ENCODE measurements at places on chromosomes 16 and 17.

DNA sequence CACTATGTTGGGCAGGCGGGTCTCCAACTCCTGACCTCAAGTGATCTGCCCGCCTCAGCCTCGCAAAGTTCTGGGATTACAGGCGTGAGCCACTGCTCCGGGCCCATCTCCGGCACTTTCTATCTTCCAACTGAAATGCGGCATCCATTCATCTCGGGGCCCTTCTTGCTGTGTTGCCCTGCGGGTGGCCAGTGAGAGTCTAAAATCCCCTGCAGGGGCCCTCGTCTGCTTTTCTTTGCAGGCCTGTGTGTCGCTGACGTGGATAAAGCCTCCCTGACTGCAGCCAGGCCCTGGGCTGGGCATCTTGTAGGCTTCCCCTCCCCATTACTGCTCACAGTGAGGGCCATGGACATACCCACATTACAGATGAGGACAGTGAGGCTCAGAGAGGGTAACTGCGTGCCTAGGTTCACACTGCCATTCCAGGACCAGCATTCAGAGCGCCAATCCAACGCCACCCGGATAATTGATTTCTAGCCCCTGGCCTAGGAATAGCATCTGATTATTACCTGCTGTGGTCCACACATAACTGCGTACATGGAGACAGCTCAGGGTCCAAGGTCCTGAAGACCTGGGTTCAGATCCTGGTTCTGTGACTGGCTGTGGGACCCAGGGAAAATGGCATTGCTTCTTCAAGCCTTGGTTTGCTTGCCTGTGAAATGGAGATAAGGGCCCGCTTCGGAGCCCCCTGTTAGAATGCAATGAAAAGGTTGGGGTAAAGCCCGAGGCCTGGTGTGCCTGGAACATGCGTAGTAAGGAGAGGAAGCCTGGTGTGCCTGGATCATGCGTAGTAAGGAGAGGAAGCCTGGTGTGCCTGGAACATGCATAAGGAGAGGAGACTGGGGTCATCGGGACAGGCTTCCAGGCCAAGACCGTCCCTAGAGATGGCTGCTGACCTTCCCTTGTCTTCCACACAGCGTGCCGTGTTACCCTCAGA is 25.0 kb downstream of the CRISPLD2 start:
- no peak for DNase-seq

DNA sequence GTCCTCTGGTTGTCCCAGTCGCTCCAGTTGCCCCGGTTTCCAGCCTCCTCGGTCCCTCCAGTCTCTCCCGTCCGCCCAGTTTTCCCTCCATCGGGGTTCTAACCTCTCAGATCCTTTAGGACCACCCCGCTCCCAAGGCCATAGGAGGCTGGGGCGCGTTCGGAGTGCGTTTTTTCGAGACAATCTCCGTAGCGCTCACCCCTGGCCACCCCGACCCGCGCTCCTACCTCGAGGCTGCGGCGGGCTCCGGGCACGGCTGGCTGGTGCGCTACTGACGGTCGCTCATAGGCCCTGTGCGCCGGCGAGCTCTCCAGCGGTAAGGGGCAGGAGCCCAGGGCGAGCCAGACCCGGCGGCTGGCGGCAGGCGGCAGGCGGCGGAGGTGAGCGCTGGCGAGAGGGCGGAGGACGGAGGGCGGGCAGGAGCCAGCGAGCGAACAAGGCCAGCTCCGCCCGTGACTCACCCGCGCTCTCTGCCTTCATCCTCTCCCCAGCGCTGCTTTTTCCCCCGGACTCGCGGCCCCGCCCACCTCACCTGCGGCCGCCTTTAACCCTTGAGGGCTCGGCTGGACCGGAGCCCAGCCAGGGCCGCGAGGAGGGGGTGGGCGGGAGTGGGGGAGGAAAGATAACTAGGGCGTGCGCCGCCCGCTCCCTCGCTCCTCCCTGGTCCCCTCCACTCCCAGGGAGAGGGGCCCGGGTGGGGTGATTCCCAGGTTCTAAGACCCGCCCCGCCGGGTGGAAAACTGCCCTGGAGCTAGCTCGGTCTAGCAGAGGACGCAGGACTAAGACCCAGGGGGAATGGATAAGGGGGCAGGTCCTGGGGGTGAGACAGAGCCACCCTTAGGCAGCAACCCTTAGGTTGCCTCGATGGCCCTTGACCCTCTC is at the start of gene SP6:
SP6 (minus strand) TSS at position 472 of the 882 bp plus-strand sequence. CDS start 2,734 bp downstream, outside the sequence.
- peak; percentile 42 for DNase-seq

- peak; percentile 23 for DNase-seq
These were observed 830 bp downstream of the SPHK1 start for GRCh38 chr17:76384987-76385891.

DNA sequence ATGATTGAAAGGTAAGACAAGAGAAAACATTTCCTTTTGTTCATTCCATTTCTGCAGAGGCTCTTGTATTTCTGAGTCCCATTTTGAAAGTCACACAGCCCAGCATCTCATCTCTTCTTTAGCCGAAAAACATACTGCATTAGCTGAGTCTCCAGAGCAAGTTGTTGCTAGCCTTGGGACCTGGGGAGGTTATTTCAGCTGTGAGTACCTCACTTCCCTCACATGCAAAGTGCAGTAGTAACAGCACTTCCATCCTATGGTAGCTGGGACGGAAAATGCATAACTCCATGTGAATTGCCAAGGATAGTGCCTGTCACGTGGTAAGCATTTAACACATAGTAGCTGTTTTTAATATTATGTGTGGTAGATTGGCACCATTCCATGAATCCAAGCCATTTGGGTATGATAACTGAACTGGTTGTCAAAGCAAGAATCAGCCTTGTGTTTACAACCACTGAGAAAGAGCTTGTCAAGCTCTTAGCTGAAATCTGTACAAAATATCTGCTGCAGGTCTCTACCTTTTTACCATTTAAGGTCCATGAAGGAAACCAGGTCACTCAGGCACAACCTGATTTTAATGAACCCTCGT is 345.7 kb downstream of the CDH13 start:
- no peak for DNase-seq

GRCh38 chr17:39028690-39029089 is 61.5 kb upstream of the FBXO47 start:
- DNase-seq = no peak

DNA sequence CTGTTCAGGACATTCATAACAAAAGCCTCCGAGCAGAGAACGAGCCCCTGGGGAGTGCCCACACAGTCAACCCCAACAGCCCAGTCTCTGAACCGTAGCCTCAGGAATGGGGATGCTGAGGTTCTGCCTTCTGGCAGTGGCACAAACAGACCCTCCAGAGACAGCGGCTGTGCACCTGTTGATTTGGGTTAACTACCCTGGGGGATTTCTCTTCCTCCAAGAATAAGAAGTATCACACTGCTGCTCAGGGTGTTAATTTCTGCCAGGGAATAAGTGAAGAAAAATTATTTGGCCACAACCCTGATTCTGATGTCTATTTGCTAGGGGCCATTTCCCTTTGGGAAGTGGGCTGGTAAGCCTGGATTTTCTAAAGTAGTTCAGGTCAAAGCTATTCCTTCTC is 51.0 kb upstream of the PIRT start:
- no peak for DNase-seq

DNA sequence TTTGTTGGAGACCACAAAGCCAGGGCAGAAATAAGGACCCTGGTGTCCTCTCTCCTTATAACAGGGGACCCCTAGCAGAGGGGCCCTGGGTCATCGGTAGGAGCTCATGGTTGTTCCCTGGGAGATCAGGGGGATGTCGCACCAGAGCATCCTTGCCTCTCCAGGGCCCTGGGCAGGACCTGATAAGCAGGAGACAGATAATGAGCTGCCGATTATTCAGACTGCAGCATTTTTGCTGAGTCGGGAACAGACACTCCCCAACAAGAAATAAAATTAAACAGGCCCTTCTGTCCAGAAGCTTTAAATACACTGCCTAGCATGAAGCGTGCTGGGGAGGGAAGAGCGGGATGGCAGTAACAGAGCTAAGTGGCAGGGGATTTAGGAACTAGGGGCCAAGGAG is 15.4 kb upstream of the GFAP start:
- no peak for DNase-seq

All from activated T-helper 2 cell treated with anti-CD3 and anti-CD28 coated beads, Interferon-gamma antibody, Interleukin-2, Interleukin-4, amounts not matched to agents 10 μg/mL and 5 μg/mL and 100 μg/mL, durations not matched to agents 14 hours and 24 hours and 36 hours (primary cell).